Peyer's patch (tissue), 4 donors: ENCODE measurements at places on chromosomes 6 and 20. TPM values are rescaled to one million over a fixed set of nuclear protein-coding genes. Genes with fewer than 3 reads are reported as not detected.

DNA sequence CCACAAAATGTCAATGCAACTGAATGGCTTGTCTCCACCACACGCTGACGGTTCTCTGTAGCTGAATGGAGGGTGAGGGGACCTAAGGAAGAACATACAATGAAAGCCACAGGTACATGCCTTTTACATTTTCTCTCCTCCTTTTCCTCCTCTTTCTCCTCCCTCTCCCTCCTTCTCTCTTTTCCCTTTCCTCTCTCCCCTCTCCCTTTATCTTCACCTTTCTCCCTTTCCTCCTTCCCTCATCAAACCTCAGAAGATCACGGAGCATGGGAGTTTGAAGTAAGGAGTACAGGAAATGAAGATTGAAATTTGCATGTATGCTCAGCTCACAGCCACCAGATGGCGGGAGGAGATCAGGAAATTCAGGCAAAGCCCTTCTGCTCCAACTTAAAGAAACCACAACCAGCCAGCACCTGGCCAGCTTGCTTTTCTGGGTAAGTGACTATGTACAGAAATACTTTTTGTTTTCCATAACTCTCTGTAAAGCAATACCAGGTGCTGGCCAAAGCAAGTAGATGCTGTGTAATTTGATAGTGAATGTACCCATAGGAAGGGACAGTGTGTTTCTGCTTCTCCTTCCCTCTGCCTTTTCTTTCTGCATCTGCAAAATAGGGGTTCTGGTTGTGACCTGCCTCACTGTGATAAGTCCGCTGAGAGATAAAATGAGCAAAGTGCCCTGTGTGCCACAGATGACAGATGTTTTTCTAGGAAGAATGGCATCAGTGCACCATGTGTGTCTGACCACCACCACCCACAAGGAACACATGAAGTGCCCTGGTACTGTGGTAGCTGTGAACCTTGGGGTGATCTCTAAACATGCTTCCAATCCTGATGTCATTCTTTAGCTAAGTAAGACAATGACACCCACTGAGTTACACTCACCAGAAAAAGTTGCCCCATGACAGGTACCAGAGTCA is 18.6 kb upstream of the FOXO3 start:
- peak; percentile 90 for DNase-seq

- no peak for DNase-seq
Observed at GRCh38 chr6:111589366-111589765, 16.3 kb downstream of the TRAF3IP2 start.

DNA sequence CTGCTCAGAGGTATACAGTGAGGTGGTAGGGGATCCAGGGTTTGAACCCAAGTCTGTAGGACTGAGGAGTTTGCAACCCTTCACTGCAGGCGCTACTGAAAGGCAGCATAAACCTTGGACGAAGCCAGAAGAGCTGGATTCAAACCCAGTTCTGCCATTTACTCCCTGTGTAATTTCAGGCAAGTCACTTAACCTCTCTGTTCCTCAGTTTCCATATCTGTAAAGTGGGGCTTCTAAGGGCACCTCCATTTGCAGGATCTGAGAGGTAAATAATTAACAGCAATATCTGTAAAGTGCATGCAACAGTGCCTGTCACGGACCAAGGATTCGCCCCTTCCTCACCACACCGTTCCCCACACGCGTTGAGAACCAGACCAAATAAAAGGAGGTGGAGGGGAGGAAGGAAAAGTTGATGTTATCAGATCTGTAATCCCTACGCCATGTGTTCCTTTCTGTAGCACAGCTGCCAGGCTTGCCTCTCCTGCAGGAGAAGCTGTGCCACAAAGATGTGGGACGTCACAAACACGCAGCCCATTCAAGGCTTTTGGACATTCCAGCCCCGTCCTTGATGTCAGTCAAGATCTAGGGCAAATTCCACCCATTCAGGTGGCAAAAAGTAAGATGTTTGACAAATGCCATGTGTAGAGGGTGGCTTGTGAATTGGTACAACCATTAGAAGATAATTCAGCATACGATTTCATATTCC is 9.8 kb downstream of the RIPOR3 start:
- no peak for DNase-seq

DNA sequence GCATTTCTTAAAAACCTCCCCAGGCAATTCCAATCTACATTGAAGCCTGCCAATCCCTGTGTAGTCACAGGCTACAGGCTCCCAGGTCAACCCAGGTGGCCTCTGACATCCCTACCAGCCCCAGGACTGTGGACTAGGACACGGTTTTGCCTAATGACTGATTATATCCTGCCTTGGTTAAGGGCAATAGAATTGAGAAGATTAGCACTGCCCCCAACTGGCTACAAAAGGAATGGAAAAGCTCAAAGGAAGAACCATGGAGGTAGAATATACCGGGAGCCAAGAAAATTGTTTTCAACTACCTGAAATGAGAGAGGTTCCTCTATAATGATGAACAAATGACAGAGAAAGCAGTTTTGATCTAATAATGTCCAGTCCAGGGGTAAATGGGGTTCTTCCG is 421.1 kb upstream of the AGPAT4 start:
- no peak for DNase-seq

- no peak for DNase-seq
Observed at GRCh38 chr6:110334423-110335180, 23.5 kb downstream of the METTL24 start.

DNA sequence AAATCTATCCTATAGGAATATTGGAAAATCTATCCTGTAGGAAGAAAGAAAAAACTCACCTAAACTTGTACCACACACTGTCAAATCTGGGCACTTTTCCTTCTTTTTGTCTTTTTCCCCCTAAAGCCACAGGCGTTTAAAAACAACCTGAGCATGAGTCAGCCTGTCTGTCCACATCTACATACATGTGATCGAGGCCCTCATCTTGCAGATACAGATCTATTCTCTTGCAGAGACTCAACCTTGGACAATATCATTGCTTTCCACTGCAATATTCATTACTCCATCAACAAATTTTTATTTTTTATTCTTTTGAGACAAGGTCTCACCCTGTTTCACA is 95.9 kb upstream of the IYD start:
- DNase-seq, result no peak

DNA sequence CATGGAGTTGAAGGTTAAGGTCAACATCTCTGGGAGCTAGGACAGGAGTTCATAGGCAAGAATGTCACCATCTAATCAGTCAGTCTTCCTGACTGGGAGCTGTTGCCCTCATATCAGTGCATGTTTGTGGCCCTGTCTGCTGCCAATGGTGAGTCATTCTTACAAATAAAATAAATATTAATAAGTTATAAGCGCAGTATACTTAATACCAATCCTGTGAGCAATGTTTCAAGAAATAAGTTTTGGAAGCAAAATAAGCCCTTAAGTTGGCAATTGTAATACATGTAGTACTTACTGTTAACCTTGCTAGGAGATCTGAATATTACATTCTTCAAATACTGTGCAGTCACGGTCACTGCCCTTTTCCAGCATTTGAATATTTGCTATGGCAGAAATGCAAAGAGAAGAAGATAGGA is 20.2 kb upstream of the MDGA1 start:
- DNase-seq, result no peak

Gene GABRR1
- total RNA-seq, result not detected

Gene KIF13A
- 39.6 TPM for total RNA-seq
